ENCODE measurements at places on chromosomes 16 and 17.

DNA sequence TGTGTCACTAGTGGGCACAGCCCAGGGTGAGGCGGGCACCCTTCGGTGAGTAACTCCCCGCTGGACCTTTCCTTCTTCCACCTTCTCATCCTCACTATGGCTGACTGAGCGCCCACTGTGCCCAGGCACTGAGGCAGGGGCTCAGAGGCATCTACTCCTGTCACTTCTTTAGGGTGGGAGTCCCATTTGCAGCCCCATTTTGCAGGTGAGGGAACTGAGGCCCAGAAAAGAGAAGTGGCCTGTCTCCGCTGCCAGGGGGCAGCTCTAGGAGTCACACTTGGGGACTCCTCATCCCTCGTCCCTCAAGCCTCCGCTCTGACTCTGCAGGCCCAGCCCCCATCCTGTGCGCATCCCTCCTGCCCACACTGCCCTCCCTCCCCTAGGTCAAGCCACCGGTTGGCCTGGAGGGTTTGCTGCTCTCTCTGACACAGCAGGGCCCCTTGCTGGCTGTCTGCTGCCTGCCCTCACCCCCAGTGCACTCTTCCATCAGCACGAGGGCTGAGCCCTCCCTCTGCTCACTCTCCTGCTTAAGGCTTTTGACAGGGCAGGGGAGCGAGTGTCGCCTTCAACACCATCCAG, 62.4 kb downstream of the CNGB1 start:
- DNase-seq = no peak

DNA sequence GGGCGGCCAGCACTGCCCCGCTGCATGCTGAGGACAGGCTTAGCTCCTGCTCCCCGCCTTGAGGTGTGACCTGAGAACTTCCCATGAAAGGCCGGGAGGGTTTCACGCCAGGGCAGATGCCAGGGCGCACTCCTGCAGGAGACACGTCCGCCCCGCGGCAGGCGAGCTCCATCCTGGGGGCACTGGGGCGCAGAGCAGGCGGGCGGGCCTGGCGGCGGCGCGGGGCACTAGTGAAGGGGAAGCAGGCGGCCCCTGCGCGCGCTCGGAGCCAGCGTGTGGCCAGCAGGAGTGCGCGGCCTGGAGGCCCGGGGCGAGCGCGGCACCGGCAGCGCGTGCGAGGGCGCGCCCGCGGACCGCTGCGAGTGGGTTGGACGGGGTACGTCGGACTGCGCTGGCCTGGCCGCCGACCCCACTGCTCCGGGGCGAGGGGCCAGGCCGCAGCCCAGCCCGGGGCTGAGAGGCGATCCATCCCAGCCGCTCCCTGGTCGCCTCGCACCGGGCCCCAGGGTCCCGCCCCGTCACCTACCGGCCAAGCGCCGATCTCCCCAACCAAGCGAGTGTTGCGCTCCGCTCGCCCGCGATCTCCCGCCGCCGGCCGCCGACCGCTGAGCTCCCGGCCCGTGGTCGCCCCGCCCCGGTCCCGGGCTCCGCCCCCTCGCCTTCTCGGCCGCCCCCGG, at the start of gene MAP3K14:
MAP3K14 (minus strand) TSS at position 587 of the 677 bp plus-strand sequence. CDS start 26,275 bp downstream, outside the sequence.
- DNase-seq = peak; percentile 69

DNA sequence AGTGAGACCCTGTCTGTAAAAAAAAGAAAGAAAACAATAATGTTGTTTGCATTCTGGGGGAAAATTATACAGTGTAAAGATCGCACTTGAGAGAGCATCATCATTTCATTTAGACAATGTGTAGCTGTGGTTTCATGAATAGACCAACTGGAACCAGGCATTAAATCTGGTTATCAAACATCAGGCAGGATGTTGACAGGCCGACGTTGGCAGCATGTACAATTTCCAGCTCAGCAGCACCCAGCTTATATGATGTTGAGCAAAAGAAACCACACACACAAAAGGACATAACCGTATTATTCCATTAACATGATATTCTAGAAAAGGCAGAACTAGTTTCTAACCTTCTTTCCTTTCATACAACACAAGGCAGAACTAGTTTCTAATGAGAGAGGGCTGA, 5.8 kb downstream of the MARVELD3 start:
- DNase-seq = no peak

- peak; percentile 24 for DNase-seq
Measured at GRCh38 chr16:66926961-66927436, 1.7 kb upstream of the RRAD start.

GRCh38 chr17:600576-601243, 113.9 kb downstream of the VPS53 start:
- no peak for DNase-seq

DNA sequence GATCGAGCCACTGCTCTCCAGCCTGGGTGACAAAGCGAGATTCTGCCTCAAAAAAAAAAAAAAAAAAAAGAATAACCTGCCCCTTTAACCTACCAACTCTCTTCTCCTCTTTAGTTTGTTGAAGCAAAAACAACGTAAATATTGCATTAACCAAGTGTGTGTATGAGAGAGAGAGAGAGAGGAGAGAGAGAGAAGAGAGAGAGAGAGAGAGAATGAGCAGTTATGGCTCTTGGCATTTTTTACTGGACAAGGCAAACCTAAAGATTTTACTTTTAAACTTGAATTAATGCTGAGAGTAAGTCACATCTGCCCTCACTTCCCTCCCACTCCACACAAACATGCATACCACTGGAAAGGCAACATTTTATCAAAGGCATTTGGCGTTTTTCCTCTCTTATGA, 3.0 kb upstream of the SLFN5 start:
- DNase-seq = no peak

GRCh38 chr17:62688398-62689160, 61.1 kb downstream of the MRC2 start:
- DNase-seq = no peak

DNA sequence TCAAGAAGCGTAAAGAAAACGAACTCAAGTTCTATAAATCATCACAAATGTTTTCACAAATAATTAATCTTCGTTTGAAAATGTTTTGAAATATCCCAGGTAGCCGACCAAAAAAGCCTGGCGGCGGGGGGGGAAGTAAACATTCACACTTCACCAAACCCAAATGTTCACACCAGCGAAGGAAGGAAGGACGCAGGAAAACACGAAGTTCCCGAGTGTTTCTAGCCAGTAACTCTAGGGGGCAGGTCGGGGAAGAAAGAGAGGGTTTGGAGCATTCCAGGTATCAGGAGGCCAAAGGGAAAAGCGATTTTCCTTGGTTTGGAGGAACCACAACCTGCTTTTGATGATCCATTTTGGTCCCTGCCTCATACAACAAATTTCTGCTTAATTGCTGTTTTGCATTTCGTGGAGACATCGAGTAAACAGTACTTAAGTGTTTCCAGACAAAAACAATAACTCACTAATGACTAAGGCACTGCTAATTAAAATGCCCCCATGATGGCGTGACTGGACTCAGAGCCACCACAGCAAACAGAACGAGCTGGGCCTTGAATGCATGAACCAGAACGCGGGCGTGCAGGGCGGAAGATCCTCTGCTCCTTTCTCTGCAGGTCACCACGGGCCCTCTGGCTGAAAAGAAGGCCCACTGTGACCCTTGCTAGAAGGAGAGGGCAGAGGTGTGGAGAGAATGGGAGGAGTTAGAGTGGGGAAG, 16.6 kb downstream of the ZFHX3 start:
- no peak for DNase-seq

- peak; percentile 40 for DNase-seq
Measured at GRCh38 chr16:67926181-67926750, 5.4 kb downstream of the CTRL start.

DNA sequence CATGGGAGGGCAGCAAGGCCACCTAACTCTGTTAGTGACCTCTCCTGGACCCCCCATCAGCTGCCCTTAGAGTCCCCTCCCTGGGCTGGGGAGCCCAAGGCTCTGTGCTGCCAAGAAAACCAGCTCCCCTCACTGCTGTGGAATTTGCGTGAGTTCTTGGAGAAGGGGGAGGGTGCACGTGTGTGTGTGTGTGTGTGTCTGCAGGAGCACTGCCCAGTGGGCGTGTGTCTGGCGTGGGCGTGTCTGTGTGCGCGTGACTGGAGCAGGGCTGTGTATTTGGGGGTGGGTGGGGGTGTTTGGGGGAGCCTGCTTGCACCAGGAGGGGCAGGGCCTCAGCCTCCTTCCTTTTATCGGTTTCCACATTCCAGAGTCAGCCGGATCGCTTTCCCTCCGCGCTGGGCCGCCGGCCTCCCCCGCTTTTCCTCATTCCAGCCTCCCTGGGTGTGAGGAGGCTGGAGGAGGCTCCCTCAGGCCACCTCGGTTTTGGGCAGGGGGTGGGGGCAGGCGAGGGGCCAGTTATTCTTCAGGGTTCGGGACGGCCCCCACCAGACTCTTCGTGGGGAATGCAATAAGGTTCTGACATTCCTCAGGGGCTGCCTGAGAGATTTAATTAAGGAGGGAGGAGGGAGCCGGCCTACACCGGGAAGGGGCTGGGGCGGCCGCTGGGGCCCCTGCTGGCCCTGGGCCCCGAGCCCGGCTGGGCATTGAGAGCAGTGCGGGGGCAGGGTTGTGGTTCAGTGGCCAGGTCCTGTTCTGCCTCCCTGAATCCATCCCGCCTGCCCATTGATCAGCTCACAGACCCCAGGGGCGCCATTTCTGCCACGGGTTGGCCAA, 2.5 kb downstream of the VASN start:
- peak; percentile 68 for DNase-seq

DNA sequence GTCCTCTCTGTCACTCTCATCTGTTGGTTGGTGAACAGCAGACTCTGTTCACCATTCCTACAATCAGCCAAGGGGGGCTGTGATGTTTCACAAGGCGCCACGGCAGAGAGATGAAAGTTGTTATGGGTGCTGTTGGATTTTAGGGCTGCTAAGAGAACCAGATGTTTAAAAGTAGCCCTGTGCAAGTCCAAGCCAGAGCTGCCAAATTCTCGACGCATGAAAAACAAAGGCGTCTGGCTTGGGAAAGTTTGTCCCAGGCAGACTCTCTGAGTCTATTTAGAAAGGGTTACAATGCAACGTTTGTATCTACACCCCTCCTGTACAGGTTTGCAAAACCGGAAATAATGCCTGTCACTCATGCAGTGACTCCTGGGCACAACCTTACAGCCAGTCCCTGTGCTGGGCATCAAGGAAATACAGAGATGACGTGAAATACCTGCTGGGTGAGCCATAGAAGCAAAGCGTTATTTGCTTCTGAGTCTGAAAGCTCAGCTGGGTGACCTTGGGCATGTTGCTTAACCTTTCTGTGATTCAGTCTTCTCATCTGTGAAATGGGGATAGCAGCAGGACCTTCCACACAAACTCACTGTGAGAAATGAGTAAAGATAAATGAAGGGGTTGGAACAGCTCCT, 74.8 kb downstream of the XYLT1 start:
- no peak for DNase-seq

- no peak for DNase-seq
Measured at GRCh38 chr16:46715769-46716305, 26.4 kb downstream of the ORC6 start.
